ENCODE measurements at places on chromosomes 7 and 10.

GRCh38 chr10:17643339-17643754 is 604 bp upstream of the STAM start:
- DNase-seq, result peak; percentile 83

GRCh38 chr7:266851-267840 is 22.8 kb upstream of the FOXL3 start:
- DNase-seq, result no peak

GRCh38 chr7:20574784-20575720 is 40.4 kb upstream of the ABCB5 start:
- DNase-seq, result no peak

GRCh38 chr7:73870041-73870492 is 9.1 kb downstream of the TMEM270 start:
- no peak for DNase-seq

DNA sequence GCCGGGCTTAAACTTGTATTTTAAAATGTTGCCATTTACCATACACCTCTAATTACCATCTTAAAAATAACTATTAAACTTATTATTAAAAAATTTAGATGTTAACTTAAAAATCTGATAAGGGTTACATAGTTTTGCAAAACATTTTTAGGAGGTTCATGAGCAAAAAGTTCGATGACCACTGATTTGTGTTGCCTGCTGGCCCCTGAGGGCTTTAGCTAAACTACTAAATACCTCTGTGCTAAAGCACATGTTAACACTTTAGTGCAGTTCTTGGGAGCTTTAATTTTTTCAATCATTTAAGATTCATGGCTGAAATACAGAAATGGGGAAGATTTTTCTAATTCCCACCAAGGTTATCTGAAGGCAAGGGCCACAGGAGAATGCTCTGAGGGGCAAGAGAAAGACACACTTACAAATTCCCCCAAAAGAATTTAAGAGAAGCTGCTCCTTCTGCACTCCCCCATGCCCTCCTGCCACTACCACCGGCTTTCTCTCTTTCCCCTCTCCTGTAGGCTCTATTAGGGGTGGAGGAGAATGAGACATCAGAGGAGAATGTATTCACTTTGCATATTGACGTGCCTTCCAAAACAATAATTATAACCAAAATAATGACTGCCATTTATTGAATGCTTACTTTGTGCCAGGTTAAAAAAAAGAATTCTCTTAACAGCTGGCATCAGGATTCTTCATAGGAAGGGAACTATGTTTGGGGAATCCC is 106.2 kb downstream of the RTKN2 start:
- no peak for DNase-seq

Measured in fibroblast of pulmonary artery (primary cell).